ENCODE measurements at places on chromosomes 3 and 15. TPM values are rescaled to one million over a fixed set of nuclear protein-coding genes. Genes with fewer than 3 reads are reported as not detected.

GRCh38 chr3:176376531-176376930 lies 820.8 kb downstream of the TBL1XR1 start:
- H3K4me3 ChIP-seq, result no peak overlapping the region
- DNase-seq, result no peak
- no peaks in the 10 kb centered on the region for H3K27me3 ChIP-seq

DNA sequence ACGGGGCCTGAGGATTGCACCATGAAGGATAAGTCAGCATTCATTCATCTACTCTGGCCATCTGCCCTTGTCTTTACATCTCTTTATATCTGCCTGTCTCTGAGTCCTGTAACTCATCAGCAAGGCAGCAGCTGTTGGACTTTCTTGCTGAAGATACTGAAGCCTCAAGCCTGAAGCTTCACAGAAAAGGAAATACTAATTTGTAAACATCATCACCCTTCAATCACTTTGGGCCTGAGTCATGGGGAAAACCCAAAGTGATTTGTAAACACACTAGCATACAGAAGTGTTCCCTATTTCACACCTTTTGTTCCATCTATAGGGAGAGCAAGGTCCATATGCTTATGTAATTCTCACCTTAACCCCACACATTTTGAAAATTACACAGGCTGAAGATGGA lies 928.2 kb downstream of the EPHA3 start:
- H3K27ac ChIP-seq, result no peak overlapping the region
- DNase-seq, result no peak
- H3K4me3 ChIP-seq, result no peak overlapping the region
- no peaks in the 10 kb centered on the region for H3K36me3 ChIP-seq
- no peaks in the 10 kb centered on the region for H3K4me1 ChIP-seq

The CNTN4 gene
- total RNA-seq, result 5.7 TPM

DNA sequence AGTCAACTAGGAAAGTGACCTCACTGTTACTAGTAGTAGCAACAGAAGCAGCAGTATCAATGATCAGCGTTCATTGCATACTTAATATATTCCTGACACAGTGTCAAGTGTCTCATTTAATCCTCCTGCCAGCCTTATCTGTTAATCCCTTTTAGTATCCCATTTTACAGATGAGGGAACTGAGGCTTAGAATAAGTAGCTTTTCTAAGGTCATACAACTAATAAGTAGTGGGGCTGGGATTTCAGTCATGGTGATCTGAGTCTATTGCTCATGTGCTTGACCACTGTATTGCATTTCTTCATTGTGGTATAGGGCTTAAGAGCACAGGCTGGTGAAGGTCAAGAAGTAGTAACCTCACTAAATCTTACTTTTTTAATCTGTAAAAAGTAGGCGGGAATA lies 233.6 kb downstream of the PTPRG start:
- H3K27me3 ChIP-seq, result no peaks in the 10 kb centered on the region
- no peak overlapping the region for H3K4me3 ChIP-seq
- peaks cover 21% of the 10 kb centered on the region for H3K4me1 ChIP-seq
- no peaks in the 10 kb centered on the region for H3K36me3 ChIP-seq
- H3K27ac ChIP-seq, result no peak overlapping the region

DNA sequence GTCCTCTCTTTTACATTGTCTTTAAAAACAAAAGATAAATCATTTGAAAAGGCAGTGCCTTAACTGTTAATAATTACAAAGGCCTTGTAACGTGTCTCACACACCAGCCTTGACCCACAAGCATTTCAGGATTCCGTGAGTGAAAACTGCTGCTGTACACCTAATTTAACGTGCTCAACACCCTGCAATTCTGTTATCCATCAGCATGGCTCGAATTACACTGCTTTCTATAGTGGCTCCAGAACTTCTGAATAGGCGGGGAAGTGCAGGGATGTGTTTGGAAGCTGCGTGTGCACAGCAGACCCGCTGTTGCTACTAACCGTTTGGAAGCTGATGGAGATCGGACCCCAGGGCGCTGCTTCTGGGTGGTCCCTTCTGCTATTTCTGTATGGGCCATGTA lies 9.9 kb upstream of the ETFA start:
- H3K4me1 ChIP-seq, result no peaks in the 10 kb centered on the region
- no peaks in the 10 kb centered on the region for H3K36me3 ChIP-seq
- H3K27me3 ChIP-seq, result no peaks in the 10 kb centered on the region
- no peak overlapping the region for H3K27ac ChIP-seq
- H3K4me3 ChIP-seq, result no peak overlapping the region

DNA sequence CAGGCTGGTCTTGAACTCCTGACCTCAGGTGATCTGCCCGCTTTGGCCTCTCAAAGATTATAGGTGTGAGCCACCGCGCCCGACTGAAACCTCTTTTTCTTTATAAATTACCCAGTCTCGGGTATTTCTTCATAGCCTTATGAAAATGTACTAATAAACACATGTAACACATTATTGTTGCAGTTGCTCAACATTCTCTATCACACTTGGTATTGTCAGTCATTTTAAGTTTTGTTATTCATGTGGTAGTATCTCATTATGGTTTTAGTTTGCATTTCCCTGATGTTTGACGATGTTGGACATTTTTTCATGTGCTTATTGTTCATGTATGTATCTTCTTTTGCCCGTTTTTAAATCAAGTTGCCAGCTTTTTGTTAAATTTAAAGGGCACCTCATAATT lies 109.7 kb downstream of the TCF12 start:
- no peak for DNase-seq
- H3K4me3 ChIP-seq, result no peak overlapping the region
- H3K4me1 ChIP-seq, result peaks cover 25% of the 10 kb centered on the region
- no peaks in the 10 kb centered on the region for H3K27me3 ChIP-seq

DNA sequence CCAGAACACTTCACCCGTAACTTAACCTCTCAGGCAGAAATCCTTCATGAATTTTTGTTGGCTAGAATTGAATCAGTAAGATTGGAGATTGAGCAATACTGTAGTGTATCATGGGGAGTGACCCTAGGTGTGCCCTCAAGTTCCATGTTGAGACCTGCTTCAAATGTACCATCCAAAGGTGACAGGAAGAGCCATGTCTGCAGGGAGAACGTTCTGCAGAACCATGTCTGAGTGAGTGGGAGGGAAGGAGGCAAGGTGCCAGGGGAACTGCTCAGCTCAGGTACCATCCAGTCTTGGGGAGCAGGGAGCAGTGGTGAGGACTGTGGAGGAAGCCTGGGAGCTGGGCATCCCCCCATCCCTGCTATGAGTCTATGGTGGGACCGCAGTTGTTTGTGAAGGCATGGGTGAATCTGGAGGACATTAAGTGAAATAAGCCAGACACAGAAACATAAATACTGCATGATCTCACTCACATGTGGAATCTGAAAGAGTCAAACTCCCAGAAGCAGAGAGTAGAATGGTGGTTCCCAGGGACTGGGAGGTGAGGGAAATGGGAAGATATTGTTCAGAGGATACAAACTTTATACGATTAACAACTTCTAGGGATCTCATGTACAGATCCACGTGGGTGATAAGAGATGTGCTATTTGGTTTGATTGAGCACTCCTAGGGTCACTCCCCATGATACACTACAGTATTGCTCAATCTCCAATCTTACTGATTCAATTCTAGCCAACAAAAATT lies 23.3 kb downstream of the CFAP161 start:
- H3K27ac ChIP-seq, result peak overlapping the region; percentile 30
- H3K36me3 ChIP-seq, result no peaks in the 10 kb centered on the region
- H3K4me1 ChIP-seq, result peaks cover 9% of the 10 kb centered on the region
- H3K4me3 ChIP-seq, result no peak overlapping the region

The MAPKAPK3 gene
- 248 TPM for total RNA-seq
